ENCODE measurements at places on chromosomes 12 and 14.

DNA sequence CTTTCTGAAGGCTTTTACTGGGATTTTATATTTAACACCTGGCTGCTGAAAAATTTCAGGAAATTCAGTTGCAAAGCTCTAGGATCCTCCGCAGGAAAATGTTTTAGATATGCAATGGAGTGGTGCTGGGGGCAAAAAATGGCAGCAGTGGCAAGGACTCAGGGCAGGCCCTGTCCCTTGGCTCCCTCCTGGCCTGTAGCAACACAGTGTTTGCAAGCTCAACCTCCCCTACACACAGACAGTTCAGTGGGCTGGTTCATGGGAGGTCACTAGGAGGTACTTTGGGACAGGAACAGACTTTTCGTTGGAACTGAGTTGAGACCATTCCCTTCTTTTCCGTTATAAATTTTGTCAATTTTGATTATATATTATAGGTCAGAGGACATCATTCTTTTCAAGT lies 270.4 kb downstream of the ADAMTS20 start:
- no peak for DNase-seq

GRCh38 chr14:42192738-42193653 lies 586.3 kb downstream of the LRFN5 start:
- DNase-seq = no peak

- DNase-seq = no peak
Measured at GRCh38 chr12:115934046-115934445, 343.4 kb downstream of the MED13L start.

DNA sequence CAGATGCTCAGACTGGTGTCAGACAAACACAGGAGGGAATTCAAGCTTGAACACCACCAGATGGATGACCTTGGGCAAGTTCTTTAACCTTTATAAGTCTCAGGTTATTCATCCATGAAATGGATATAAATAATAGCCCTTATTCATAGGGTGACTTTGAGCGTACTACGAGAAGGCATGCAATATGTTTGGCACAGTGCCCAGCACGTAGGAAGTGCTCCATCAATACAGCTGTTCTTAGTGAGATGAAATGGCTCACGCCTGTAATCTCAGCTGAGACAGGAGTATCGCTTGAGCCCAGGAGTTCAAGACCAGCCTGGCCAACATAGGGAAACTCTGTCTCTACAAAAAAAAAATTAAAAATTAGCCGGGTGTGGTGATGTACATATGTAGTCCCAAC lies 84.8 kb upstream of the FICD start:
- no peak for DNase-seq

DNA sequence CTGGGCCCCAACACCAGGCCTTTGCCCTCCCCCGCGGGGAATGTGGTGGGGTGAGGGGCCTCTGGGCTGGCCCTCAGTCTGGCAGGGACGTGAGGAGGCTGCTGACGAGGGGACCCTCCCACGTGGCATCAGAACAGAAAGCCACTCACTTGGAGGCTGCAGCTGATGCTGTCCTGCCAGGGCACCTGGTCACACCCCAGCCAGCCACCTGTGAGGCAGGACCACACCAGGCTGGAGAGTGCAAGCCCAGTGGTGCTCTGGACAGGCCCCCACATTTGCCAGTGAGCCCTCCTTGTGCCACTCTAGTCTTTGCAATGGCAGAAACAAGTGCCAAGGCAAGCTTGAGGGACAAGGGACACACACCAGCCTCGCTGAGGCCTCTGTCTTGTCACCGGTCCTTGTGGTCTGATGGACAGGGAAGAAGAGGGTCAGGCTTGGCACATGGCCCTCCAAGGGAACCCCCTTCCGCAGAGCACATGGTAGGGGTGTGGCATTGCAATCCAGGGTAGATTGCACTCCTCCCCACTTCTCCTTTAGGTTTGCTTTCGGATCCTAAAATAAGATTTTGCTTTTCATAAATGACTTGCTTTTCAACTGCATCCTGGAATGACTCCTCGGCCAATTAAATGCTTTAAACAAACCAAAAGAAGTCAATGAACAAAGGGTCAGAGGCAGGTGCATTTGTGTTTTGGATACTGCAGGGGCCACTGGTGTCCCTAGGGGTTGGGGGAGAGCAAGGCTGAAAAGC lies 53.7 kb downstream of the CCDC88C start:
- no peak for DNase-seq

DNA sequence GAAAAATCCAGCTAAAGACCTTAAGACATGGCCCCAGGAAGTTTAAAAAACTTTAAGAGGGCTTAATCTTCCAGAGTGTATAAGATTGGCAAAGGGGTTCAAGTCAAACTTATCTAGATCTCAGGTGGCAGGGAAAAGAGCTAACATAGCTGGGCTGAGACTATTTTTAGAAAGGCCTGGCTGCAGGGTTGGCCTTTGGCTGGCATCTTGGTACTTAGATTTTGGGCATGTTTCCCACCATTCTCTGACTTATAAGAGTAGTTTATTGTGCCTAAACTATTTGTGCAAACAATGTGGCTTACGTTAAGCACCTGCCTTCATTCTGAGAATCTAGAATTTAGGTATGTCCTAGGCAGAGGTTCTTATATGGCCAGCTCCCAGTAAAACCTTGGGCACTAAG lies 214.0 kb upstream of the MIS18BP1 start:
- DNase-seq = no peak

- no peak for DNase-seq
Measured at GRCh38 chr14:88563845-88564244, 1.0 kb downstream of the ZC3H14 start.

DNA sequence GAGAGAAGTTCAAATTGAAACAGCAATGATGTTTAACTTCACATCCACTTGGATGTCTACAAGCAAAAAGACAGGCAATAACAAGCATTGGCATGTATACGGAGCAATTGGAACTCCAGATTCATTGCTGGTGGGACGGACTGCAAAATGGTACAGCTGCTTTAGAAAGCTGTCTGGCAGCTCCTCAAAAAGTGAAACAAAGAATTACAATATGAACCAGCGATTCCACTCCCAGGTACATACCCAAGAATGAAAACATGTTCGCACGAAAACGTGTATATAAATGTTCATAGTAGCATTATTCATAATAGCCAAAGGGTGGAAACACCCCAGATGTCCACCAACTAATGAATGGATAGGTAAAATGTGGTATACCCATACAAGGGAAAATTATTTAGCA lies 125.7 kb downstream of the HMGA2 start:
- no peak for DNase-seq

- DNase-seq = no peak
Measured at GRCh38 chr14:73188501-73188911, 48.8 kb upstream of the PAPLN start.

GRCh38 chr14:99497894-99498293 lies 16.7 kb downstream of the CCNK start:
- DNase-seq = no peak

- no peak for DNase-seq
Measured at GRCh38 chr14:75673345-75674035, 12.4 kb downstream of the TTLL5 start.

DNA sequence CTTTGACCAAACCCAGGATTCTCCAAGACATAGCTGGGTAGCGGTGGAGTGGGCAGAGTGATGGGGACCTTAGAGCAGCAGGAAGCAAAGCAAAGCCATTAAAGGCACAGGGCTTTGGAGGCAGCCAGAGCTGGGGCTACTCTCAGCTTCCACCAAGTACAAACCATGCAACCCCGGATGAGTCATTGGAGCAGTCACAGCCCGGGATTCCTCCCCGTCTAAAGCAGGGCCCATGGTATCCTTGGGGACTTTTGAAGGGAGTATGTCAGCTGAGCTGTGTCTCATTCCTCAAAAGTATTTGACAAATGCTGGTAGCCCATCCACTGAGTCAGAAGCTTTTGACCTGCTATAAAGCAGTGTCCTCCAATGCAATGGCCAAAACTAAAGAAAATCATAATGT lies 9.7 kb upstream of the IFI27 start:
- DNase-seq = no peak

- DNase-seq = no peak
Measured at GRCh38 chr14:89614009-89614691, 197.1 kb upstream of the FOXN3 start.

GRCh38 chr12:43887397-43887796 lies 51.5 kb downstream of the TMEM117 start:
- no peak for DNase-seq

DNA sequence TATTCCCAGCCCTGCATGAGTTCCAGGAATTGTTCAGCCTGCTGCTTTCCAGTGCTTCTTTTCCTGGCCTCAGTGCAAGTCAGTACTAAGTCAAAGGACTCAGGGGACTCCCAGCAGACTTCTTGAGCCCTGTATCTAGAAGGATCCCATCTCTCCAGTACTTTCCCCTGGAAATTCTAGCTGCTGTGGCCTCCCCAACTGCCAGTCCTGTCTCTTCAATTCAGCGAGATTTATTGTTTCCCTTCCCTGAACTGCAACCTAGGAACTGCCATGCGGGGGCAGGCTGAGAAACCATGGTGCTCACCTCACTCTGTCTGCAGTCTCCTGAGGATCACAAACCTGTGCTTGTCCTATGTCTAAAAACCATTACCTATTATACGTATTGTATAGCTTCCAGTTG lies 31.8 kb downstream of the ZNF605 start:
- no peak for DNase-seq

- DNase-seq = no peak
Measured at GRCh38 chr12:125125271-125125670, 60.0 kb downstream of the AACS start.

- no peak for DNase-seq
Measured at GRCh38 chr12:93645702-93646101, 31.5 kb upstream of the CRADD start.

- no peak for DNase-seq
Measured at GRCh38 chr14:96309896-96310330, 53.2 kb downstream of the ATG2B start.

DNA sequence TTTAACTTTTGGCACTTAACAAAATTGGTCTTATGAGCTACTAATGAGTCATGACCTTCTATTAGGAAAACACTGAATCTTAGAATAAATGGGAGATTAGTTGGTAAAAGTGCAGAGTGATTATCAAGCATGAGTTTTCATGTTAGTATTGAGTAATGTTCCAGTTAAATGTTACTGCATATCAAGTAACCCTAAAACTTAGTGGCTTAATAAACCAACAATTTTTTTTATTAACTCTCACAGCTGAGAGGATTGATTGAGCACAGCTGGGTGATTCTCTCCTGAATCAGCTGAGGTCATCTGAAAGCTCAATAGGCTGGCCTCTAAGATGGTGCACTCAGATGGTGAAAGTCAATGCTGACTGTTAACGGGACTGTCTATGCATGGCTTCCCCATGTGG lies 248.6 kb downstream of the BCL11B start:
- DNase-seq = no peak

- DNase-seq = peak; percentile 91
Measured at GRCh38 chr12:916240-916639, 33.3 kb downstream of the RAD52 start.

DNA sequence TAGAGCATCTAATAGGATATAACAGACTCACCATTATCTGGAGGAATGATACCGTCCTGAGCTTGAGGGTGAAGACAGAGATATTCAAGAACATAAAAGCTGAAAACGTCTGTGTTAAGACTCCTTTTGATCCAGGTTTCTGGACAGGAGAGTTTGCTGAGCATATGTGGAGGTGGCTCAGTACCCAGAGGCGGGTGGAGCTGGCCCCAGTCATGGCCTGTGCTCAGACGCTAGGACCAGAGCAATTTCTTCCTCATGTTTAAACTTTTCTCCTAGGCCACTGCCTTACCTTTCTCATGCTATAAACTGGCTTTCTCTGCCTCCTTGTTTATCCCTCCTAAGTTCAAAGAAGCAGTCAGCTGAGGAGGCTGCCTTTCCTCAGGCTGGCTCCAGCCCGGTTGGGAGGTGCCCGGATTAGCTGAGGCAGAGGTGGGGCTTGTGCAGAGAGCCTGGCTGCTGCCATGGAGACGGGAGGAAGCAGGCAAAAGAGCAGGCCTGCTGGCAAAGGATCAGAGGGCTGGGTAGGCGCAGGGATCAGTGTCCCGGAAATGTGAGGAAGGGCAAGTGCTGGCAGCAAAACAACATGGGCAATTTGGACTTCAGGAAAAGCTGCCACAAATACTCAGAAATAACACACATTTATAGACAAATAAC lies 13.7 kb downstream of the COA8 start:
- no peak for DNase-seq

- DNase-seq = no peak
Measured at GRCh38 chr12:70043490-70044138, 199.6 kb upstream of the CNOT2 start.

- no peak for DNase-seq
Measured at GRCh38 chr12:105725054-105725453, 394.6 kb downstream of the C12orf75 start.

DNA sequence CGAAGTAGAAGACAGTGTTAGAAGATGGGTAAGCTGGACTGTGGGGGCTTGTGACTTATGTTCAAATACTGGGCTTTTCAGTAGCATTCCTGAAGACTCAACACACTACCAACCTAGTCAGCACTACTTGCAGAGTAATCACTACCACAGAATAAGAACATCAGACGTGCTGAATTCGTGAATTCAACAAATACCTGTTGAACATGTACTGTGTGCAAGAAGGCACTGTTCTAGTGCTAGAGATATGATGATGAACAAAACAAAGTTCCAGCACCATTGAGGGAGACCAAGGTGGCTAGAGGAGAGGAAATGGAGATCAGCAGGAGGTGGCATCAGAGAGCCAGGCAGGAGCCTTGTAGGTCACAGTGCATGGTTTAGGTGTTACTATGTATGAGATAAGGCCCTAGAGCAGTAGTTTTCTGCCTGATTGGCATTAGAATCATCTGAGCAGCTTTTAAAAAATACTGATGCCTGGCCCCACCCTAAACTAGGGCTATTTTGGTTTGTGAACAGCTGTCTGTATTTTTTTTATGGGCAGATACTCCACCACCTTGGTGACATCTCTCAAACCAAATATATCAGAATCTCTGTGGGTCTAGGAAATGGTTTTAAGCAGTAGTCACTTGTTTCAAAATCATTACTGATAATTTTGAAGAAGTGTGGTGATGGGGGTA lies 26.8 kb downstream of the FERMT2 start:
- DNase-seq = no peak

DNA sequence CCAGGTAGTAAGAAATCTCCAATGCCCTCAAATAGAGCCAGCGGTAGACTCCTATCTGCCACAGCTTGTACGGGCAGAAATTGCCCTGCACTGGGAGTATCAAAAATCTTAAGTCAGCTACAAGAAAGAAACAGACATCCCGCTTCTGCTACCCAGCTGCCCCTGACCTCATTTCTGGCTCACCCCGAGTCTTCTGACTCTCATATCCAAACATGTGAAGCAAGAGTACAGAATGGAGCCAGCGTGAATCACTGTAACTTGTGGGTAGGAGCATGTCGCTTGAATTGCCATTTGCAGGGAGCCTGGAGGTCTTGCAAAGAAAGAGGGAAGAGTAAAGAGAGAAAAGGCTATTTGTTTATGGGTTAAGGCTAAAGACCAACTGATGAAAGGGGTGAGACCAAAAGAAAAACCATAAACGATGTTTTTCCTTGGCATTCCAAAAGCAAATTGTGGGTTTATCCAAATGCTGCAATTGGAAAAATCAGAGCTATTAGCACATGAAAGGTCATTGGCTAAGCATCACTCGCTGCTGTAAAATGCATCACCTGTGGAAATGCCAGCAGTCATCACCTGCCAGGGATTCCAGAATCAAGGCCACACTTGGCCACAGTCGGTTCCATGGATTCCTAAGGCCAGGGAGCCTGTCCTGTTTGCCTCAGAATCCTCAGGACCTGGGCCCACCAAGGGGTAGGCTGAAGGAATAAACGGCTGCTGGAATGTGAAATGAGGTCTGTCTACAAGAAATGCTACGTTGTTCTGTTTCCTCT lies 86.6 kb downstream of the FOXN3 start:
- DNase-seq = no peak
